Posterior cingulate gyrus (tissue), 11 donors: ENCODE measurements at places on chromosomes 16 and 17.

GRCh38 chr16:57245472-57246113, 534 bp downstream of the ARL2BP start:
- DNase-seq = no peak

DNA sequence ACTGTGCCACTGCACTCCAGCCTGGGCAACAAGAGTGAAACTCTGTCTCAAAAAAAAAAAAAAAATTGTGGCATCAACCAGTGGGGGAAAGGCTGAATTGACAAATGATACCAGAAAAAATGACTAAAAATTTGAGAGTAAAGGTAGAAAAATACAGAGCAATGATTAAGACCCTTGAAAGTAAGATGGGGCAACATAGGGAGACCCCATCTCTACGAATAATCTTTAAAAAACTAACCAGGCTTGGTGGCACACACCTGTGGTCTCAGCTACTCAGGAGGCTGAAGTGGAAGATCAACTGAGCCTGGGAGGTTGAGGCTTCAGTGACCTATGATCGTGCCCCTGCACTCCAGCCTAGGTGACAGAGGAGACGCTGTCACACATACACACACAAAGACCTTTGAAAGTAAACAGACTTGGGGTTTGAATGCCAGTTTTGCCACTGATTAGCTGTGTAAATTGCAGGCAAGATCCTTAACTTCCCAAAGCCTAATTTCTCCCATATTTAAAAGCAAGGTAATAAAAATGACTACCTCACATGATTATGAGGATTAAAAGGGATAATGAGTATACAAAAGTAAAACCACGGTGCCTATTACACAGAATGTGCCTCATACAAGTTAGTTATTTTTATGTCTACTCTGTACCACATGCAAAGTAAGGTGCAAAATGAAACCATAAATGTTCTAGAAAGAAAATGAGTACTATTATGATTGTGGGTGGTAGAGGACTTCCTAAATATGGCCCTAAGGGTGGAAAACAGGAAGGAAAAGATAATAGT, 21.7 kb upstream of the PAFAH1B1 start:
- DNase-seq = no peak

GRCh38 chr16:75081179-75081859, 35.3 kb downstream of the LDHD start:
- DNase-seq = no peak

- no peak for DNase-seq
These were observed 11.9 kb downstream of the MAP3K3 start for GRCh38 chr17:63634163-63634562.

- no peak for DNase-seq
These were observed 139.3 kb downstream of the GAS7 start for GRCh38 chr17:10058921-10059683.

- peak; percentile 92 for DNase-seq
These were observed 9.3 kb downstream of the HEXIM2 start for GRCh38 chr17:45170931-45171337.

- no peak for DNase-seq
These were observed 4.1 kb upstream of the YPEL2 start for GRCh38 chr17:59327121-59327980.

DNA sequence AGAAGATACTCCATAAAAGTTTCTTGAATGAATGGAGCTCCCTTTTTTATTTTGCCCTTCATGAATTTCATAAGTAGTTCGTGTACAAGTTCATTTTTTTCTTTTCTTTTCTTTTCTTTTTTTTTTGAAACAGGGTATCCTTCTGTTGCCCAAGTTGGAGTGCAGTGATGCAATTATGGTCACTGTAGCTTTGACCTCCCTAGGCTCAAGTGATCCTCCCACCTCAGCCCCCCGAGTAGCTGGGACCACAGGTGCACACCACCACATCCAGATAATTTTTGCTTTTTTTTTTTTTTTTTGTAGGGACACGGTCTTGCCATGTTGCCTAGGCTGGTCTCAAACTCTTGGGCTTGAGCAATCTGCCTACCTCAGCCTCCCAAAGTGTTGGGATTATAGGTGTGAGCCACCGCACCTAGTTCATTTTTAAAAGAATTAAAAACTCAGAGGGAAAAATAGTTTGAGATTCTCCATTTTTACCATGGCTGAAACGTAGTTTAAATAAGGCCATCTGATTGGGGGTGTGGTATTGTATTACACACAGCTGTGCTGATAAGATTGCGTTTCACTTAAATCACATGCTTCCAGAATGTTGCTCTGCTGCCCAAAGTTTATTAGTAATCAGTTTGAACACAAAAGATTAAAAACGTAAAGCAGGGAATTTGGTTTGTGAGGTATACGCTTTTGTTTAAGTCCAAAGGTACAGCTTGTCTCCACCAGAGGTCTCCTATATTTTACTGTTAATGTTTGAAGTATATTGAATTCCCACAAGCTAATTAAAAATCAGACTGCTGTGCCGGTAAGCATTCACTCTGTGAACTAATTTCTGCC, 154.1 kb downstream of the SOCS1 start:
- no peak for DNase-seq

GRCh38 chr17:34637548-34638525, 58.5 kb downstream of the TMEM132E start:
- DNase-seq = peak; percentile 57

DNA sequence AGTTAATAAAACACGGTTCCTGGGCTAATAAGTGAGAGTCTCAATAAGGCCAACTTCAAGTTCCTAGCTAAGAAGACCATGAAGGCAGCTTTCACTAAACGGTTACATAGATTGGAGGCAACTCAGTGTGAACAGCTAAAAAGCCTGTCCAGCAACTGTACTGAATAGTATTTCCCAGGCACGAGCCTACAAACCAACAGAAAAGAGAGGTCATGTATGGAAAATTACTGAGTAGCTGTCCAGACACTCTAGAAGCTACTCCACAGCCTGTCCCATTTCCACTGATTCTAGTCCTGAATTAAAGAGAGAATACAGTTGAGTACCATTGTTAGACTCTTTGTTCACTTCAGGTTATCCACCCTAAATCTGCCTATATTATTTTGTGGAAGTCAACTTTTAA, 36.5 kb upstream of the C17orf78 start:
- DNase-seq = no peak

GRCh38 chr16:79213214-79213613, 387.3 kb downstream of the MAF start:
- DNase-seq = no peak

DNA sequence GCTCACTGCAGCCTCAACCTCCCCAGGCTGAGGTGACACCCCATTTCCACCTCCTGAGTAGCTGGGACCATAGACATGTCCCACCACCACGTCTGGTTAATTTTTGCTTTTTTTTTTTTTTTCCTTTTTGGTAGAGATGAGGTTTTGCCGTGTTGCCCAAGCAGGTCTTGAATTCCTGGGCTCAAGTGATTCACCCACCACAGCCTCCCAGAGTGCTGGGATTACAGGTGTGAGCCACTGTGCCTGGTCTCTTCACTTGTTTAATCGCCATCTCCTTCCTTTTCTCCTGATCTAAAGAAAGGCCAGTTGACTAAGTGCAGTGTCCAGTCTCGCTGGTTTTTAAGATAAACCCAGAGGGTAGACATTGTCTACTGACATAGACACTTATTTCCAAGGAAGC, 152.0 kb downstream of the C16orf95 start:
- DNase-seq = no peak

GRCh38 chr16:28181515-28181914, 30.2 kb downstream of the XPO6 start:
- DNase-seq = no peak

- DNase-seq = no peak
These were observed 16.1 kb upstream of the RPTOR start for GRCh38 chr17:80528536-80528935.

DNA sequence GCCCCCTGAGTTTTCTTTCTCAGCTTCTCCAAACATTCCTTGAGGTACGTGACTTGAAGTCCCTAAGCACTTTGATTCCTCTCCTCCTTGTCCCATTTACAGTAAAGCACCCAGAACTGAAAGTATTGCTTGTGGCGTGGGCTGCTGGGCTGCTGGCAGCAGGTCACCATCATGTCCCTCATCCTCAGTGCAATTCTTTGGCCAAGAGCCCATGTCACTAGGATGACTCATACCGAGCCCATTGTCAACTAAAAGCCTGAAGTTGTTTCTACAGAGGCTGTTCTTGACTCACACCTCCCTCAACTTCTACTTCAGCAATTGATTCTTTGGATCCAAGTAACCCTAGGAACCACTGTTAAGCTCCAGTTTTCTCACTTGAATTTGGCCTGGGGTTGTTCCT, 54.3 kb downstream of the KPNA2 start:
- no peak for DNase-seq

DNA sequence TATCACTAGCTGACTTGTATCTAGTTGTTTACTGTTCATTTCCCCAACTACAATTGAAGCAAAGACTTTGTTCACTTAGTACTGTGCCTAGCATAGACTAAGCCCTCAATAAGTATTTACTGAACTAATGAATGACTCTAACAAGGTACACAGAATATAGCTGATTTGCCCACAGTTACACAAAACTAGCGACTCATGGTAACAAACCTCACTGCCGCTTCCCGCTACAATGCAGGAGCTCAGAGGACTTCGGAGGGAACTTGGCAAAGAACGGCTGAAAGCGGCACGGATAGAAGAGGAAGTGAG, 524 bp downstream of the EFTUD2 start:
- no peak for DNase-seq

DNA sequence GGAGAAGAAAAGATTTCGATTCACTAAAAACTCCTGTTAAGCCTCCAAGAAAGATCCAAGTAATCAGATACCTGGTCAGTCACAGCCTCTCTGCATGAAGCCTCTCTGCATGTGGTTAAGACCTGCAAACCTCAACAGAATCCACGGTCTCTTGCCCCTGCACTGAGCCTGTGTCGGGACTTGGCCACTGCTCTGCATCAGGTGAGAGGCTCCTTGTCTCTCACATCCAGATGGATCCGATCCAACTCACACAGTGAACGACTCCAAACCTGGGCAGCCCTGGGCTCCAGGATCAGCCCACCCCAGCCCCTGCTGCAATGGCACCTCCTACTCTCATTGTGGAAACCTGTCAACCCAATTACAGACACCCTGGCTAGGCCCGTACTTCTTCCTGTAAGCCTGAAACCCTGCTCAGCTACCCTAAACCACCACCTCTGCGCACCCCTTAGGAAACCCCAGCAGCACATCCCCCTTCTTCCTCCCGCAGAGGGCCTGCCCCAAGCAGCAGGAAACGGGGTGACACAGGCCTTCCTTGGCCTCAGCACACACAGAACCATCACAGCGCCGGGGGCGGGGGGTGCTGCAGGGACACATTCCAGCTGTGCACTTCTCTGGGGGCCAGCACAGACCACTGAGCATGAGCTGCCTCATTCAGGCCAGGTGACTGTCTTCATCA, 129.5 kb downstream of the ANKRD11 start:
- no peak for DNase-seq

- DNase-seq = no peak
These were observed 62.7 kb downstream of the KNOP1 start for GRCh38 chr16:19655242-19655777.
